ENCODE measurements at places on chromosomes 2 and 18.

DNA sequence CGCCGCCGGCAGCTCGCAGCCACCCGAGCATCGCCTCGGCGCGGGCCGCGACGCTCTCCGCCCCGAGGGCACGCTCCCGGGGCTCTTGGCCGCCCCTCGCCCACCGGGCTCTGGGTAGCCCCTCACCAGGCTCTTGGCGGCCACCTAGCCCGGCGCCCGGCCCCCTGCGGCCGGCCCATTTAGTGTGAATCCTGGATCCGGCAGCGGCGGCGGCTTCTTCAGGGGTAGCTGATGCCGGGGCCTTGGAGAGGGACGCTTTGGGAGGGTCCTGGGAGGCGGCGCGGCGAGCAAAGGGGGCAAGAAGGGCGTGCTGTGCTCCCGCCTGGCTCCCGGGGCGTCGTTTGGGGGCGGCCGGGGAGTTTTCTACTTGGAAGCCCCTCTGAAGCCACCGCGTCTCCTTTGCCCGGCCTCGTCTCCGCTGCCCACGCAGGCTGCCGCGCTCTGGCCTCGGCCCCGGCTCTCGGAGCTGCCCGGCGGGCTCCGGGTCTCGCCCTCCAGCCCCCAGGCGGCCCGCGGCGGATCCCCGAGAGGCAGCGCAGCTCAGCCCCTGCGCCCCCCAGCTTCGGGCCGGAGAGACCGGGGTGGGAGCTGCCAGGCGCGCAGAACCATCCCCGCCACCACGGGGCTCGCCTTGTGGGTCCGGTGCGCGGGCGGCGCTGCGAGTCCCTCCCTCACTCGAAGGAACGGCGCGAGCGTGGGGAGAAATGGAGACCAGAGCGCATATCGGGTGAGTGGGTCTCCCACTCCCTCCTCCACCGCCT lies 509 bp downstream of the PIEZO2 start:
- no peak for DNase-seq

DNA sequence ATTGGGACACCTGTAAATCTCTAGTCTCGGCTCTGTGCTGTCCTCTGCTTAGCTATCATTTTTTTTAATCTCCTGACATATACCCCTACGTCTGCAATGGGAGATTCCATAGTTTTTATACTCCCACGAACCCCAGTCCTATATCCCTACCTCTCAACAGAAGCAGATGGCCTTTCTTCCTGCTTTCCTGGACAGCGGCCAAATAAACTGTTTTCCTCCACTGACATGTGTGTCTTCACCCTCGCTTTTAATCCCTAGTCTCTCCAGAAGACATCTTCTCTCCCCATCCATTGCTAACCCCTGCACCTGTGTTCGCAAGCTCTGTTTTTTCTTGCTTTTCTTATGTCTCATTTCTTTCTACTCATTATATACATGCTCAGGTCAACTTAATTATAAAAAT lies 395.4 kb downstream of the EPHA4 start:
- DNase-seq: no peak

DNA sequence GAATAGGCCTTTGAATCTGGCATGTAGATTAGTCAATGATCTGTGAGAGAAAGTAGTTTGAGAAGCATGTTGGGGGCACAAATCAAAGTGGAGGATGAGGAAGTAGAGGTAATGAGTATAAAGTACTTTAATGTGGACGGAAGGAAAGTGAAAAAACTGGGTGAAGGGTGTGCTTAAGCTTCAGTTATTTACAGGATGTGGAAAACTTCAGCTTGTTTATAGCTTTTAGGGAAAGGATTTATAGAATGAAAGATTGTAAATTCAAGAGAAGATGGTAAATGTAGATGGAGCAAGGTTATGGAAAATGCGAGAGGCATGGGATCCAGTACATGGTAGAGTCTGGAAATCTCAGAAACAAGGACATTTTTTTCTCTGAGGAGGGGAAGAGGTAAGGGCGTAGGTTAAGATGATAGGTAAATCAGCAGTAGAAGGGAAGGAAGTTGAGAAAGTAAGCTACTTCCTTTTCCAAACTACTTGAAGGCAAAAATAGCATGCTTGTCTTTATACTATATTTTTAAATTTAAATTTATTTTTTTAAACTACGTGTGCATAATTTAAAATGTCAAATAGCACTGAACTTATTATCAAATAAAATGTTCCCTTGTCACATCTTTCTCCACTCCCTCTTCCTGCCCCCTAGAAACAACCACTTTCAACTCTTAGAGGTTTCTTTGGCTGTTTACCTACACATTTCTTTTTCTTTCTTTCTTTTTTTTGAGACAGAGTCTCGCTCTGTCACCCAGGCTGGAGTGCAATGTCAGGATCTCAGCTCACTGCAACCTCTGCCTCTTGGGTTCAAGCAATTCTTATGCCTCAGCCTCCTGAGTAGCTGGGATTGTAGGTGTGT lies 8.5 kb downstream of the FAM117B start:
- DNase-seq: no peak

DNA sequence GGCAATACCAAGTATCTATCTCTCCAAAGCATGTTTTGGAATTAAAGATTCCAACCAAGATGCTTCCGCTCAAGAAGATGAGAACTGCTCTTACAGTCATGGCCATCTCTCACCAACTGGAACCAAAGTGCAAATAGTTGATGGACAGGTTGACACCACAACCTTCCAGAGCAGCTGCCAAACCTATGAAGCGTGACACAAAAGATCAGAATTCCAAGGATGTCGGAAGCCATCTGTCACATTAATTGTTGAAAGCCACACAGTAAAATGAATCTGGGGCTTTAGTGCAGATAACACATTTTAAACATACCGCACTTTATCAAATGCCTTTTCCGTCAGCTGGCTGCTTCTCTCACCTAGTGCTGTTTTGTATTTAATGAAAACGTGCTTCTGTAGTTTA lies 195.7 kb downstream of the CDH20 start:
- no peak for DNase-seq

GRCh38 chr2:187050409-187050998 lies 201.5 kb upstream of the ZSWIM2 start:
- no peak for DNase-seq

GRCh38 chr2:119279666-119280065 lies 56.0 kb downstream of the STEAP3 start:
- no peak for DNase-seq

- DNase-seq: no peak
Observed at GRCh38 chr2:200677721-200678532, 92.1 kb downstream of the AOX1 start.
